Foreskin fibroblast (primary cell): ENCODE measurements at places on chromosomes 1 and 21.

GRCh38 chr1:187718527-187718926, 889.8 kb downstream of the PLA2G4A start:
- no peak for DNase-seq

- peak; percentile 52 for DNase-seq
Measured at GRCh38 chr1:39919545-39919944, 17.8 kb upstream of the MYCL start.

DNA sequence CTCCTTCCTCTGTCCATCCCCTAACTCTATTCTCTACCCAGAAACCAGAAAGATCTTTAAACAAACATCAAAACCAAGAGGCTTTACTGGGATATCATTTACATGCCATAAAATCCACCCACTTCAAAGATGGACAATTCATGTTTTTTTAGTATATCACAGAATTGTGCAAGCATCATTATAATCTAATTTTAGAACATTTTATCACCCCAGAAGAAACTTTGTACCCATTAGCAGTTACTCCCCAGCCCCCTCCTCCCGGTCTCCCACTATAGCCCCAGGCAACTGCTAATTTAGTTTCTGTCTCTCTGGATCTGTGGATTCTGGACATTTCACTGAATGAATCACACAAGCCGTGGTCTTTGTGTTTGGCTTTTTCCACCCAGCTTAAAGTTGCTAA, 4.8 kb upstream of the SELENON start:
- no peak for DNase-seq

GRCh38 chr1:171226747-171227370, 21.4 kb upstream of the FMO1 start:
- peak; percentile 87 for DNase-seq

GRCh38 chr1:17574516-17574915, 35.0 kb downstream of the ARHGEF10L start:
- DNase-seq, result no peak

DNA sequence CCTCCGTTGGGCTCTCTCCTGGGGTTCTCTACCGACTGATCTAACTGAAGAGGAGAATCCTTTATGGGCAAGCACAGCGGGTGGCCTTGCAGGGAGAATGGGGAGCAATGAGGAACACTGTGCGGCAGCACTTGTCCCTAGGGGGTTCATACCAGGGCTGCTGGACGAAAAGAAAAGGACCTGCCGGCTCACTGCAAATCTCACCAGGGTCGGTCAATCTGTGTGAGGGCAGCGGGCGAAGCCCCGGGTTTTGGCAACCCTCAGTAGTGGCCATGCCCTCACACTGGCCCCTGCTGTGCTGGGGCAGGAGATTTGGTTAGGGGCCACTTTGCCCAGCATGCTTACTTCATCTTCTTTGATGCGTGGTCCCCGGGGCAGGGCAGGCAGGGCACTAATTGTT, 5.9 kb downstream of the LHX9 start:
- DNase-seq, result no peak

DNA sequence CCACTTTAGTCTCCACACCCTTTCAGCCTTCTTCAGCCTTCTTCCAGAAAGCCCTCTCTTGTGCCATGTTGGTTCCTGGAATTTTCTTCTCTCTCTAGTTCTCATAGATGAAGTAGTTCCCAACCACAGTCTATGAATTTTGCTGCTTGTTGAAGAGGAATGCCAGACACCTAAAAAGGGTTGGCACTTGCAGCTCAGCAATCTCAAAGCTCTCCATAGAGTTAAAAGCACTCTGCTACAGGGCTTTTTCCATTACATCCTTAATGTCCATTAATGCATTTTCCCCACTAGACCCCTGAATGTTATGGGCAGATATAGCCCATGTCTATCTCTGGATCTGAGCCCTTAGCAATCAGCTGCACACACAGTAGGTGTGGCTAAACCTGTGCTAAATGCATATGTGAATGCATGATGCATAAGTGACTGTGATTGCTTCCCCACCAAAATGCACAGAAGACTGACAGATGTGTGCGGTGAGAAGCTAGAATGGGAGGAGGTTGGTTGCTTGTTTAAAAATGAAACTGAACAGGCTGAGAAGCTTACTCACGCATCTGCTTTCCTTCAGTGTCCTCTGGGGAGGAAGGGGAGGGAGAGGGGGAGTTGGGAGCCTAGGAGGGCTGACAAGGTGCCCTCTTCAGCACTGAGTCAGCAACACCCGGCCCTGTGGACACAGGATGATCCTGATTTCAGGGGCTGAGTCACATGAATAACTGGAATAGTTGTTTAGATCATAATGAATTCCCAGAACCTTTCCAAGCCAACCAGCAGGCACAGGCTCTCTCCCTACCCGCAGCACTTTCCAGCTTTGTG, 146.1 kb upstream of the FGGY start:
- DNase-seq, result peak; percentile 99

GRCh38 chr1:182784556-182785171, 4.9 kb upstream of the NPL start:
- peak; percentile 21 for DNase-seq

DNA sequence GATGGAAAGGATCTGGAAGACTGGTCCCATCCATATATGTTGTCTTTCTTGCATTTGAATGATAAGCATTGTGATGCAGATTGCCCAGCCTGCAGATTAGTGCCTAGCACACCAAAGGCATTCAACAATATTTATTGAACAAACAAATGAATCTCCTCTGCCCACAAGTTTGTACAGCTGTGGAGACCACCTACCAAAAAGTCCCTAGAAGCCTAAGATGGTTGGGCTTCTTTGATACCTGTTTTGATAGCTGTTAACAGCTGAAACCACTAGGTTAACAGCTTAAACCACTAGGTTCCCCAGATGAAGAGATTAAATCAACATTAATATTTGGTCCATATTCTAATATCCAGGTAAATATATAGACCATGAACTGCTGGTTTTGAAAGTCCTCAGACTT, 9.8 kb downstream of the DUSP10 start:
- no peak for DNase-seq

DNA sequence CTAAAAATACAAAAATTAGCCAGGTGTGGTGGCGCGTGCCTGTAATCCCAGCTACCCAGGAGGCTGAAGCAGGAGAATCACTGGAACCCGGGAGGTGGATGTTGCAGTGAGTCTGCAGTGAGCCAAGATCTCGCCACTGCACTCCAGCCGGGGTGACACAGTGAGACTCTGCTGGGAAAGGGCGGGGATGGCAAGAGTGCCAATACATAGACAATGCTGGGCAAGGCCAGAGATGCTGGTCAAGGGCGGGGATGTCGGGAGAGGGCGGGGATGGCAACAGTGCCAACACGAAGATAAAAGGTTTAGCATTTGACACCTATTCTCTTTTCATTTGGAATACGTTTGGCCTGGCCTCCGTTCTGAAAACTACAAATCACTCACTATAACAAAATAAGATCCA, 11.0 kb downstream of the SSU72 start:
- no peak for DNase-seq

DNA sequence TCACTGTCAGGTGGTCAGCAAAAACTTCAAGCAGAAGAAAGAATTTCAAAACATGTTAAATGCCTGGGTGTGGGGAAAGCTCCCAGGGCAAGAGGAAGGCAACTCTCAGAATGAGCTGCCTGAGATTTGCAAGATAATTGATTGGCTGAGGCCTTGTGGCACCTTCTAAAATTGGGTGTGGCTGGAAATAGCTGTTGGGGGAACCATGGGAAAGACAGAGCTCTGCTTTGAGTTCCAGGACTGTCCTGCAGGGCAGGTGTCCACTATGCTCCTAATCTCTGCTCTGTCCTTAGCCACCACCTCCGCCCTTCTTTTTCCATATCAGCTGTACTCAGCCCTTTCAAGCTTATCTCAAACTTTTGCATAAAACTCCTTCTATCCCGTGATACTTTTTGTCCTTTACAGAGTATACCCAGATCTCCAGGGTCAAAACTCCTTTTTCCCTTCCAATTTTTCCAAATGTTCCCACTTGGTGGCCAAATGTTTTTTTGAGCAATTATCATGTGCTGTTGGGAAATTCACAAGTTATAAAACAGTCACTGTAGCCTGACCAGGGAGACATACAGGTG, 23.8 kb upstream of the PPP2R5A start:
- no peak for DNase-seq

GRCh38 chr1:247332623-247333361, 1.1 kb upstream of the ZNF496 start:
- DNase-seq, result peak; percentile 58

- DNase-seq, result peak; percentile 39
Measured at GRCh38 chr1:48530727-48531351, 58.8 kb upstream of the SPATA6 start.

DNA sequence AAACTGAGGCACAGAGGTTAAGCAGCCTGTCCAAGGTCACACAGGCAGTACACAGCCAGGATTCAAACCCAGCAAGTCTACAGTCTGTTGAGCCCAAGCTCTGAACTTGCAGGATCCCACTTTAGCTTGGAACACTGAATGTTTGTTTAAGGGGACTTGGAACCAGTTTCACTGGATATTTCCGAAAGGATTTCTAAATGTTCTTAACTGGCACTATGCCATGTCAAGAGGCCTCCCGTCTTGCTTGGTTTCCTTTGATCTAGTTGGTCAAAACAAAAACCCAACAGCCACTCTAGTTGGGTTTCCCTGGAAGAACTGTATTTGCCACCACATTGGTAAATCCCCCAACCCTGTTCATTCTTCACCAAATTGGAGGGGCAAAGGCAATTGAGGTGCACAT, 317.6 kb upstream of the KAZN start:
- no peak for DNase-seq

DNA sequence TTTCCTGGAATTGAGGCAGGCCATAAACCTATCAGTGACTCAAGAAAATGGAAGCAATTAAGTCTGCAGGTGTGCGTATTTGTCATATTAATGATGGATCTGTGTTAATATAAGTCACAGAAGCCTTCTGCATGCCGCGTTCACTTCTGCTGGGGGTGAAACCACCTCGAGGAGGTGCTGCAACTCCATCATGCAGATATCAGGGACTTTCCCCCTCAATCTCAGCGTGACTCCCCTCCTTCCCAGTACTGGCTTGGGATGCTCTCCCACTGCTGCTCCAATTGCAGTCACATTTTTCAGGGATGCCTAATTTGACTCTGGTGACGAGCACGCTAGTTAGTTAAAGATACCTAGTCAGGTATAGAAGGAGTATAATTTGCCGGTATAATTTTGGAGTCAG, 87.5 kb downstream of the ASTN1 start:
- no peak for DNase-seq

- DNase-seq, result no peak
Measured at GRCh38 chr1:10516925-10517676, 42.4 kb downstream of the PEX14 start.

- DNase-seq, result peak; percentile 34
Measured at GRCh38 chr1:26754086-26754874, 33.5 kb upstream of the PIGV start.

- DNase-seq, result no peak
Measured at GRCh38 chr1:57620605-57621004, 196.7 kb upstream of the DAB1 start.

DNA sequence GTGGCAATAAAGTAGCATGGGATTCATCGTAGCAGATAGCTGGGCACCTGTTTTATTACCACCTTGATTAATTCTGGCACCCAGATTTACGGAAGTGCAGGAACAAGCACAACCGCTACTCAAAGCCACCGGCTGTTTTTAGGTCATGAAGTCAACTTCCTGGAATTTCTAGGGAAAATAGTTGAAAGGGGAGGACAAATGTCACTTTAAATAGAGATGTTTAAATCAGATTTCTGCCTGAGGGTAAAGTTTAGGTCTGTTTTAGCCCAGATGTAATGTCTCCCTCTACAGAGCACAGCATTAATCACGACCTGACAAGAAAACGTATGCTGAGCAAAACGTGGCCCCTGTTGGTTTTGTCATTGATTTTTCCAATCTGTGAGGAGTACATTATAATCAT, 8.0 kb downstream of the ADGRL2 start:
- peak; percentile 4 for DNase-seq

DNA sequence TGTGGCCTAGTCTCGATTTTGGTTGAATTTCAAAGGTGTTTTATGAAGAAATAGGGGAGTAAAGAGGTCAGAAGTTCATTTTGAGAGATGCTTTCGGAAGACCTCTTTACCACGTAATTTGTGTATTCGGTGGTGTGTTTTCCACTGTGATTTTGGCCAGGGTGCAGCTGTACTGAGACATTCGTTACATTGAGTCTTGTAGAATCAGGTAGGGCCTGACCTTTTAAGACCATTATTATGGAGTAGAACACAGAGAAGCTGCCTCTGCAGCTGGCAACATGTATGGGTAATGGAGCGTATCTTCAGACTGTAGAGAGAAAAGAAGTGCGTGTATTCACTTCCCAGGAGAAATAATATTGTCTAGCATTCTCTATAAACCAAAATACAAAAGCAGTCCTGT, 326.5 kb downstream of the PDE4B start:
- DNase-seq, result no peak

DNA sequence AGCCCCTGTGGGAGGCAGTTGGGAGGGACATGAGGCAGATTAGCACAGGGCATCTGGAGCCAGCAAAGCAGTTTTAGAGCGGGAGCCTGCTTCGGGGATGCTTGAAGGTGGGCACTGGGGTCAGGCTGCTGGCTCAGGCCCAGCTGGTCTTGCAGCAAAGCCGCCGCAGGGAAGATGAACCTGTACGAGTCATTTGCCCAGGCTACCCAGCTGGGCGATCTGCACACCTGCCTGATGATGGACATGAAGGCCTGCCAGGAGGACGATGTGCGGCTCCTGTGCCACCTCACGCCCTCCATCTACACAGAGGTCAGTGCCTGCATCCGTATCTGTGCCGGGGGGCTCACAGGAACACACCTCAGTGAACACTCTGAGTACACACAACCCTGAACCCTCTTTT, 7.7 kb upstream of the SLC27A3 start:
- DNase-seq, result no peak

GRCh38 chr1:92244376-92244775, 26.7 kb downstream of the C1orf146 start:
- DNase-seq, result peak; percentile 51

DNA sequence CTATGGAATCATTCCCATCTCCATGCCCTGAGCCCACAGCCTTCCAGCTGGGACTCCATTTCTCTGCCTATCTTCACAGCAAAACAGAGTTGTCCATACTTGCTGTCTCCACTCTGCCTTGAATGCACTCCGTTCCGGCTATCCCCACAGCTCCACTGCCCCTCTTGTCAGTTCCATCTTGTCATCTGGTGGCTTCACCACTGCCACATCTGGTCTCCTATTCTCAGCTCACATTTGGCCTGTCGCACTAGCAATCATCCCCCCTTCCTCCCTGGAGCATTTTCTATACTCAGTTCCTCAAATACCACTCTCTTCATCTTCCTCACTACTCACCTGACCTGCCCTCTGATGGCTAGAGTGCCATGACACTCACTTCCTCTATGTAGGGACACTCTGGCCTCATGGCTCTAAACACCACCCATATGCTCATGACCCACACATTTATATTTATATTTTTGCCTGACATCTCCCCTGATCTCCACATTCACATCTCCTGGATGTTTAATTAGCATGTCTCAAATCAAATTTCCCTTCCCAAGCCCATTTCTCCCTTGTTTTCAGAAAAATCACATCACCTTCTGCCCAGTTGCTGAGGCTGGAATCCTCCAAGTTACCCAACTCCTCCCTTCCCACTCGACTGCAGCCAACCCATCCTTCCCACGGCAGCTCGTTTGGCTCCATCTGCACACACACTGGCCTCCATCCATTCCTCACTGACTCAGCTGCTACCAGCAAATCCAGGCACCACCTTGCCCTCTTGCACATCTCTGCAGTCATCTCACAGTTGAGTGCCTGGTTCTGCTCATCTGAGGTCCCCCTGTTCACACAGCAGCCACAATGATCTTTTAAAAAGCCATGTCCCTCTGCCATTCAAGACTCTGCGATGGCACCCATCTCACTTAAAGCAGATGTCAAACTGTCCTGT, 6.1 kb downstream of the ZNF692 start:
- peak; percentile 82 for DNase-seq
